ENCODE measurements at places on chromosomes 6 and 20. TPM values are rescaled to one million over a fixed set of nuclear protein-coding genes. Genes with fewer than 3 reads are reported as not detected.

Gene ABRACL
- total RNA-seq: 24.7 TPM

Gene TUBB2B
- total RNA-seq: 253 TPM

Gene RIMS1
- total RNA-seq: 1.1 TPM

Gene PCNA
- 169 TPM for total RNA-seq

Gene C20orf96
- 29.4 TPM for total RNA-seq

Gene PSMB1
- 229 TPM for total RNA-seq

Gene SLC22A2
- total RNA-seq: 0.64 TPM

Gene DZANK1
- 16.6 TPM for total RNA-seq

Gene PXDC1
- total RNA-seq: 3.3 TPM

Gene ACTL10
- 0.45 TPM for total RNA-seq

Gene SLC24A3
- total RNA-seq: 1.5 TPM

Gene LY6G6D
- not detected for total RNA-seq

Gene RAET1L
- not detected for total RNA-seq

Gene CCN6
- not detected for total RNA-seq
